ENCODE measurements at places on chromosomes 6 and 20.

DNA sequence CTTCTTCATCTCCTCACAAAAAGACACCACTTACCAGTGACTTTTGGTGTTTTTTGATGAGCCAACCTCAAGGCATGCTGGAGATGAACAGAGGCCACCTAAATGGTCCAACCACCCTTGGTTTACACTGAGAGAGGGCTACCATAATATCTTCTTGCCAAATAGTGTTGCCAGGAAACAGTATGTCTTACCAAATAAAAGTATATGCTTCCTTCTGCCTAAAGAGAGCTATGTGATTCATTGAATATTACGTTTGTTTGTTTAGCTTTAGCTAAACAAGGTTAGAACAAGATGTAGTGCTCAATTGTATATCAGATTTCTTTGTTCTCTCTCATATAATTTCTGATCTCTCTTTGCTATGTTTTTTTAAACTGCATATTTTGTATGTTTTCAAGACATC is 40.6 kb upstream of the BMP6 start:
- no peak for DNase-seq

- no peak for DNase-seq
Measured at GRCh38 chr6:84546427-84546914, 217.9 kb downstream of the TBX18 start.

GRCh38 chr6:51927450-51927849 is 160.0 kb downstream of the PKHD1 start:
- DNase-seq: no peak

DNA sequence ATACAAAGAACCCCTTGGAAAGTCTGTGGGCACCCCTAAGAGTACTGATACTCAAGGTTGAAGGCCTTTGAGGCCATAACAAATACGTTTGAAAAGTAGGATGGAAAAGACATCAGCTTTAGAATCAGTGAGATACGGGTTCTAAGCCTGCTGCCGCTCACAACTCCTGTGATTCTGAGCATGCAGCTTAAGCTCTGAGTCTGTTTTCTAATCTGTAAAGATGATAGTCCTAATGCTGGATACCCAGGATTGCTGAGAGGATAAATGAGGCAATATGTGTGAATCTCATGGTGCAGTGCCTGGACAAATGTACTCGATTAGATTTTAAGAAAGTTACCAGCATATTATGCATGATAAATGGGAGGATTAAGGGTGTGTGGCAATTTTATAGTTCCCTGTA is 321.0 kb upstream of the HSF2 start:
- no peak for DNase-seq

- DNase-seq: no peak
Measured at GRCh38 chr20:62758226-62758912, 37.9 kb upstream of the MRGBP start.

DNA sequence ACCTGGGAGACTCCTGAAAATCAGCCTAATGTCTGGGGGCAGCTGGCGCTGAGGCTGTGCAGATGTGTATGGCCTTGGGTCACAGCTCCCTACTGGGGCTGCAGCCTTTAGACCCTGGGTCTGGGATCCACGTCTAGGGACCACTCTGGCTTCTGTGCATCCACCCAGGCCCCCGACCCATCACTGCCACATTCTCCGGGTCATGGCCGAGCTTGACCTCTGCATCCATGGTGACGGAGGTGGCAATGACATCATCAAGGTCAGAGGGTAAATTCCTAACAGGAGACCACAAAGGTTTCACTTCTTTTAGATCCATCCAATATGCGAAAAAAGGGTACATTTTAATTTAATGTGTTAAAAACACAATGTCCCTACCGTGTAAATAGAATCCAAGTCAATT is 14.5 kb upstream of the PCMTD2 start:
- no peak for DNase-seq

DNA sequence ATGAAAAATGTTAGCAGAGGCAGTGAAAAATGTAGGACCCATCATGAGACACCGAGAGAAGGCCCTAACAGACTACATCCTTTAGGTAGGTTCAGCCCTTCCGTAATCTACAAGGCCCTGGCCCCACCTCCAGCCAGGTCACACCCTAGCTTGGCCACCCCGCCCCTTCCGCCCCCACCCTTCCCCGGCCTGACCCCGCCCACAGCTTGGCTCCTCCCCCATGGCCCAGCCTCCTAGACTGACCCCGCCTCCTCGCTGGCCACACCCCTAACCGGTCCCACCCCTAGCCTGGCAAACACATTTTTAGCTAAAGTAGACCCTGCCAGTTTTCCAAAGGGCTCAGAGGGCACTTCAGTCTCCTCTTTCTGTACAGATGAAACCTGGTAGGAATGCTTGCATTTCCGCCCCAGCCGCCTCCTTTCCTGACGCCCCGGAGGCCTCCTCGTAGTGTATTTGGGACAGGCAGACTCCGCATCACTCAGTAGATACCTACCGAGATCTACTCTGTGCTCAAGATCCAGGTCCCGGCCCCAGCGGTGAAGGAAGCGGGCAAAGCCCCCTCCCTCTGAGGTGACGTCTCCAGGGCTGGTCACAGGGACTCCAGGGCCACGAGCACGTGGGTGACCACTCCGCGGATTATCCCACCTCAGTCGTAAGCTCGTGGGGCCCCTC is 443.5 kb downstream of the PREX1 start:
- no peak for DNase-seq
